ENCODE measurements at places on chromosomes 4 and X.

- no peak for DNase-seq
These were observed 27.6 kb downstream of the INTU start for GRCh38 chr4:127660284-127660885.

- DNase-seq = no peak
These were observed 11.8 kb upstream of the SPON2 start for GRCh38 chr4:1183985-1184773.

- DNase-seq = no peak
These were observed 16.3 kb downstream of the TAF9B start for GRCh38 chrX:78123190-78123589.

DNA sequence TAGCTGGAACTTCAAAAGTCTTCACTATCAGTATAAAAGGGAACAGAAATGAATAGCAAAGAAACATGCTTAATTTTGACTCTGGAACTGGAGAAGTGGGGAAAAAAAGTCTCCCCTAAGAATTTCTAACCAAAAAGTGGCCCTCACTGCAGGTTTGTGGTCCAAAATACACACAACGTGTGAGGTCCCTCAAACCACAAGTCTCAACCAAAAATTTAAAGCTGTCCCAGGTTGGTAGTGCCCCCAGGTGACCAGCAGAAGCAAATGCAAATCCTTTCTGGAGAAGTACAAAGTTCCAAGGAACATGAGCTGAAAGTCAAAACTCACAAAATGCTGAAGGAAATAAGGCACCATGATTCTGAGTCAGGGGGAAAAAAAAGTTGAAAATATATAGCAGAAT lies 23.6 kb upstream of the VAMP7 start:
- no peak for DNase-seq

DNA sequence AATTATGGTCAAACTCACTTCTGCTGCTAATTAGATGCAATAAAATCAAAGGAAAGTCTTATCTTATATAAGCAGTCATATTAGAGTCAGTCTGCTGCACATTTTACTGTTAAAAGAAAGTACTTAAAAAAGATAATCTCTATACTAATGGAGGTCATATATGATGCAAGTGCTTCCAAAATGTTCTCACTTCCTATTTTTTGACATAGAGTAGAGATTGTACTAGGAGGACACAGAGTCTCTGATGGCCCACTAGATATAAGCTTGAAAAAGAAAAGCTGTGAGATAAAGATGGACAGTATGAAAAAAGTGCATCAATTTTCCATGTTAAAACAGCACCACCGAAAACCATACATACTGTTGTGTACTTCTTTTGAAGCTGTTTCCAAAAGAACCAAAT lies 196.9 kb downstream of the KLHL13 start:
- DNase-seq = no peak

GRCh38 chrX:55709735-55710134 lies 7.8 kb upstream of the RRAGB start:
- DNase-seq = no peak

- no peak for DNase-seq
These were observed 28.0 kb downstream of the DKK2 start for GRCh38 chr4:107008115-107008514.

DNA sequence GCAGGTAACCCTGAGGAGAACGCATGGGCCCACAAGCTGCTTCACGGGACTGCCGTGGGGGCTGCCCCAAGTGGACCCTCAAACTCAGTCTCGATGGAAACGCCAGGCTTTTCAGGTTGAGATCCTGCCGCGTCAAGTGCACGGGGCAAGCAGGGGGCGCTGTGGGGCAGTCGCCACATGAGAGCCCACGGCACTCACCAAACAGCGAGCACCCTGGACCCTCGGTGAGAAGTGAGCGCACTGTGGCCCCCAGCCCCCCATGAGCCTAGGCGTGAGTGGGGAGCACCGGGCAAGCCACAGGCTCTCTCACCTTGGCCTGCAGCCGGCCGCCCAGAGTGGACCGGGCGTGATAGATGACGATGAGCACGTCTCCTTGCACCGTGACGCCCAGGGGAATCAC lies 50.9 kb upstream of the CPLX1 start:
- no peak for DNase-seq

GRCh38 chr4:25857403-25857802 lies 5.4 kb downstream of the SEL1L3 start:
- DNase-seq = no peak
